ENCODE measurements at places on chromosomes 12 and 14. TPM values are rescaled to one million over a fixed set of nuclear protein-coding genes. Genes with fewer than 3 reads are reported as not detected.

POTEG gene
- not detected for total RNA-seq

ADCY4 gene
- 115 TPM for total RNA-seq

RPL10L gene
- total RNA-seq: not detected

TEP1 gene
- 22.7 TPM for total RNA-seq

ZC2HC1C gene
- total RNA-seq: 0.93 TPM

CHST11 gene
- 21.8 TPM for total RNA-seq

FITM1 gene
- total RNA-seq: not detected

PPP4R4 gene
- total RNA-seq: 0.58 TPM

HSPB8 gene
- total RNA-seq: 31.5 TPM

EDDM3A gene
- not detected for total RNA-seq
